ENCODE measurements at places on chromosomes 3 and 15.
A peak's percentile ranks its signal among the peaks of the same experiment; 100 is the strongest.

DNA sequence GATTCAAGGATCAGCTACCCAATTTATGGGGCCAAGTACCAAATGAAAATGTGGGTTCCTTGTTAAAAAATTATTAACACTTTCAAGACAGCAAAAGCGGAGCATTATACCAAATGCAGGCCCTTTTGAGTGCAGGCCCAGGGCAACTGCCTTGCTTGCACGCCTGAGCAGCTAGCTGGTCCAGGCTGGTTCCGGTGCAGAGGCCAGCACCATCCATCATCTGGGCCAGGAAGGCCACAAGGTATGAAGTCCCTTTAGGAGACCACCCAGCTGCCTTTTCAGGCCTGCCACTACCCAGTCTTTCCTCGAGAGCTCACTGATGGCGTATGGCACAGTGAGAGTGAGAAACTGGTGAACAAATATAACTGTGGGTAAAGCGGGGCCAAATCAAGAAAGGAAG, 13.0 kb downstream of the ANAPC13 start:
- DNase-seq, result no peak

DNA sequence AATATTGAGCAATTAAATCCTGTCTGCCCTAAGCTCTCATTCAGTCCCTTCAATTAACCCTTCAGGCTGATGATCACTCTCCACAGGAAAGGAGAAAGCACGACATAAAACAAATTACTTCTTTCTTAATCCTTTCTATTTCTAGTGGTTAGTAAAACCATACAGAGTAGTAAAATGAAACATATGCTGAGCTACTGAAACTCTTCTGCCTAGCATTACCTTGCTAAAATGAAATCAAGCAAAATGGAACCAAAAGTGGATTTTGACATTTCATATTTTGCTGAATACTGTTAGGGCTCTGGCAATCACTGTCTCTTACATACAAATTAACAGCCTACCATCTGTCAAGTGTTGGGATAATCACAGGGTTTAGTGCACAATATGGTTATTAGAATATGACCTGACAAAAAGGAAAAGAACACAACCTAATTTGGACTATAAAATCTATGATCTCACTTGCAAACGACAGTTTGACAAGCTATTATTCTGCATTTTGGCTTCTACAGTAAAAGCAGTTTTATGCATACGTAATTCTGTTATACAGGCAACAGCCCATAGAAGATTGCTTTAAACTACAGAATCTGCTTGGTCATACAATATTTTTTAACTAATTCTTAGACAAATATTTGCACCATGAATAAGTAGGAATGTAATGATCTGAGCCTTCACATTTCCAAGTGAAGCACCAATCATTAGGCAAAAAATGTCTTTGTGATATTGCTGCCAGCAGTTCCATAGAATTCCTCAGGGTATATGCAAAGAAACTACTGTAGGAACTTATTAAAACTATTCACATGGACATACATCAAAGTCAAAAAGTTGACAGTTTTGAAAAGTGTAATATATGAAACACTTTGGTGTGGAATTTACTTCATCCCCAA, 105.0 kb downstream of the FHIT start:
- no peak for DNase-seq

- DNase-seq, result peak; percentile 57
Observed at GRCh38 chr15:33021806-33022389, 172.6 kb downstream of the FMN1 start.

GRCh38 chr15:44033894-44034293, 161.2 kb downstream of the FRMD5 start:
- DNase-seq, result peak; percentile 44

- no peak for DNase-seq
Observed at GRCh38 chr3:112687211-112687610, 46.3 kb upstream of the CCDC80 start.

DNA sequence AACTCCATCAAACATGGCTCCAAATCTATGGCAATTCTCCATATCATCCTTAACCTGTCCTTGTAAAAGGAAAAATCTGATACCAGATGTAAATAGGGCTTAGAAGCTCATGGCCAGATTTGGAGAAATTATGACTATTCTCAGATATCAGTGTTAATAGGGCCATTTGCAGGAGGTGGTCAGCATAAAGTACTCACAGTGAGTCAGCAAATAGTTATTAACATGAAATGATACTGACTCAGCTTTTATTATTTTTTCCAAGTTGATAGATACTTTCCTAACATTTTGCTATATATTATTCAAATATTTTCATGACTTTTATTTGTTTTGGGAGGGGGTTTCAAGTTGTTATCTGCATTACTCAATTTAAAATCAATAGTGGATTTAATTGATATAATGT, 255.8 kb downstream of the MFSD1 start:
- no peak for DNase-seq

DNA sequence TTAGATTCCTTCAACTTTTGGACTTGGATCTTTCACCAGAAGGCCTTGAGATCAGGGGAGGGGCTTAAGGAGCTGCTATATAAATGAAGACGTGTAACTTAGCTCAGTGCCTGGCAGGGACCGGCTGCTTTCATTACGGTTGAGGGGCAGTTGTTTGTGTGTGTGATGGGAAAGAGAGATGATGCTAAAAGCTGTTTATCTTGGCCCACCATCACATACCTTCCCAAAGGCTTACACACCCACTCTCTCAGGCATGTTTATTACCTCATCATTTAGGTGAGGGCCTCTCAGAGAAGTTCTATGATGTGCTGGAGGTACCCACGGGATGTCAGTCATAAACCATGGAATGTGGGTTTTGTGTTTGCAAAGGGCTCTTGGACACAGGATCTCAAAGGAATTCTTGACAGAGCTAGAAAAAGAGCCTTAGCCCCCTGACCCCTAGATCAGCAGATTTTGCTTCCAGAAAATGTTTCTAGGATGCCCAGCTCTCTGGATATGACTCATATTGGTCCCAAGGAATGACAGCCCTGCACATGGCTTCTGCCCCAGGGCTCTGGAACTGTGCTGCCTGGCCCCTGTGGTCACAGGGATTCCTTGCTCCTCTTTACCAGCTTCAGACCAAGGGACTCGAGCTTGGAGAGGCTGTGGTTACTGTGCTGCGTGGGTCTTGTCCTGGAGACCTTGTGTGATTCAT, 15.9 kb upstream of the SMAD3 start:
- peak; percentile 58 for DNase-seq

GRCh38 chr15:98855067-98855814, 152.4 kb downstream of the PGPEP1L start:
- DNase-seq, result no peak

DNA sequence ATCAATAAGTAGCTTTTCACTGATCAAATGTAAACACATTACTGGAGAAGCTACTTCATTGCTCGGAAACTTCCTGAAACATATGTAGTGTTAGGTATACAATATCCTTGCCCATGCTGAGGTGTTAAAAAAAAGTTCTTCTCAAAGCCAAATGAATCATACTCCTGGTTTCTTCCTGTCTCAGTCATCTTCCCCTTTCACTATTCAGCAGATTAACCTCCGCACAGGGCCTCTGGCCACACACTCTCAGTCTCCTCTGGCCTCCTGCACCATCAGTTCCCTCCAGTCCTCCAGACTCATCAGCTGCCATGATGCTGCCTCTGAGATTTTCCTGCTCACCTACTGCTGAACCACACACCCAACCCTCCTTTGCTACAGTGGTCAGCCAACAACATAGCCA, 70.5 kb upstream of the BOC start:
- DNase-seq, result no peak

- DNase-seq, result no peak
Observed at GRCh38 chr3:43784640-43785011, 93.9 kb downstream of the ABHD5 start.
